Activated CD4-positive, alpha-beta T cell treated with anti-CD3 and anti-CD28 coated beads, Interleukin-2, amount 10 ng/mL, durations not matched to agents 24 days and 14 days (primary cell): ENCODE measurements at places on chromosomes 1 and 21.
A peak's percentile ranks its signal among the peaks of the same experiment; 100 is the strongest.

GRCh38 chr1:204630132-204630905 is 55.2 kb downstream of the LRRN2 start:
- no peak for DNase-seq

- no peak for DNase-seq
These were observed 4.3 kb upstream of the ERICH3 start for GRCh38 chr1:74677926-74678325.

GRCh38 chr1:188070848-188071247 is 1242.1 kb downstream of the PLA2G4A start:
- DNase-seq: no peak

- DNase-seq: peak; percentile 66
These were observed 18.5 kb upstream of the GBP3 start for GRCh38 chr1:89041119-89041641.

GRCh38 chr1:48251821-48252220 is 29.3 kb downstream of the SLC5A9 start:
- DNase-seq: no peak

DNA sequence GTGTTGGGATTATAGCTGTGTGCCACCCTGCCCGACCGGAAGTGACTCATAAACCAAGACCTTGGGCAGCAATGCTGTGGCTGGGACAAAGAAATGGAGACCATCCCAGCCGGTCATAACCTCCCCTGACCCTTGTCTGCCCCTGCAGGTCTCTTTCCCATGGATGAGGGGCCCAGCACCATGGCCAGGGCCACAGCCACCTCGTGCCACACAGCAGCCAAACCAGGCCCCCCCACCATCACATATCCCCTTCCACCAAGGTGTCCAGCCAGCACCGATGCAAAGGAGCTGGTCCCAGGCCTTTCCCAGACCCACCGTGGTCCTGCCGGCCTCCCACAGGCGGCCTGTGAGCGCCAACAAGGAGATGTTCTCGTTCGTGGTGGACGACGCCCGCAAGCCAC is 42.2 kb downstream of the FHAD1 start:
- no peak for DNase-seq

GRCh38 chr1:223307544-223307943 is 56.4 kb downstream of the SUSD4 start:
- no peak for DNase-seq

- DNase-seq: no peak
These were observed 148.1 kb downstream of the ADSS2 start for GRCh38 chr1:244303610-244303969.

- DNase-seq: no peak
These were observed 39.2 kb downstream of the ABCA4 start for GRCh38 chr1:94081566-94082344.

DNA sequence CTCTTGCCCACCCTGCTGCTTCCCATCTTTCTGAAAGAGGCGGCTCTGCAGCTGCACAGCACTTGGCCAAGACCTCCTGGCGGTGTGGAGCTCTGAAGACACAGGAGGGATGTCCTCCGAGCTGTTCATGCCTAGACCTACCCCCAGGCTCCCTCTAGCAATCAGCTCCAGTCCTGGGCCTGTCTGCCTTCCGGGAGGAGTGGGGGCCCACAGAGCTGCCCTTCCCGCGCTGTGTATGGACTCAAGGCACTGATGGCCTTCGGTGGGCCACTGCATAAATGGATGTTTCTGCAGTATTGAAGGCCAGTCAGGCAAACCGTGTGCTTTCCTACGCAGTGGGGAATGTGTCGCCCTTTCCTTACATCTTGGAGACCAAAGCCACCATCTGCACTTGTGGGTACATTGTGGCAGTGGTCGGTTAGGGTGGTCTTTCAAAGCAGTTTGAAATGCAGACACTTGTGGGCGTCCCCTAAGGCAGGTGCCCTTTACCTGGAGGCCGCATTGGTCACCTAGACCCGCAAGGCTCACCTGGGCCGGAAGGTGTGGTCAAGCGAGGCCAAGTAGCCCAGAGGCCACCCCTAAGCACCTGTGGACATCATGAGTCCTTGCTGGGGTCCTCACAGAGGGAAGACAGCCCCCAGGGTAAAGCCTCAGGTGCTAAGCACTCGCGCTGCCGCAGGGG is 912 bp upstream of the PKNOX1 start:
- peak; percentile 62 for DNase-seq

- no peak for DNase-seq
These were observed 106.4 kb downstream of the ETS2 start for GRCh38 chr21:38912102-38912629.

GRCh38 chr1:10433790-10434189 is 3.6 kb downstream of the CENPS start:
- no peak for DNase-seq

DNA sequence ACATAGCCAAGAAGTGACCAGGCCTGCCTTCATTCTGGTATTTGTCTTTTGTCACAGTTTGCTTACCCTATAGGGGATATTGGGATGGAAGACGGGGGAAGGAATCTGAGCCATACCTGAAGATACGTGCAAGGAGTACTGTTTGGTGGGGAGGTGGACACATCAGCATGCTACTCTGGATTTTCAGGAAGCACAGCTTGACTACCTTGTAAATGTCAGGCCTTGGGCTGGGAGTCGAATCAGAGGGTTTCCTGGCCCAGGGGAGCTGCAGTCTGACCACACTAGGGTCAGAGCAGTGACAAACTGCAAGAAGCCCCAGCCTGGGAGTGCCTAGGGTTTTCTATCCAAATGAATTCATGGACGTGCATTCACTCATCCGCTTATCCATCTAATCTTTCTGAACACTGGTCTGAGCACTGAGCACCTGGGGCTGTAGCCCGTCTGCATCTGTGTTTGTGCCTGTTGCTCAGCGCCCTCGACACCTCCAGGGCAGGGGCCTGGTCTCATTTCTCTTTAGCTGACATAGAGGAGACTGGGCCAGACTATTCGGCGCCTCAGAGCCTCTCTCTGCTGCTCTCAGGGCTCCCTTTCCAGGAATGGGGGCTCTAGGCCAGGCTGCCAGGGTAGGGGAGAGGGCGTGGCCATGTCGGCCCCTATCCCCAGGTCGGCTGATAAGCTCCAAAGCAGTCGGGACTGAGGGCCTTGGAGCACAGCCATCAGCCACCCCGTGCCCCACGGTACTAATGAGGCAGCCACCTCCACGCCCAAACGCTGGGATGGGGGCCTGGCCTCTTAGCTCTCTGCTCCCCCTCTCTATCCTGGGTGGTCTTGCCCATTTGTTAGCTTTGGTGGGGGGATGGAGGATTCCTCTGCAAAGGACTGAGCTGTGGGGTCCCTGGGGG is 47.0 kb upstream of the SLC2A1 start:
- DNase-seq: no peak

GRCh38 chr1:20448671-20449071 is 37.3 kb downstream of the CAMK2N1 start:
- no peak for DNase-seq

GRCh38 chr1:53763911-53764310 is 24.9 kb upstream of the GLIS1 start:
- DNase-seq: no peak

DNA sequence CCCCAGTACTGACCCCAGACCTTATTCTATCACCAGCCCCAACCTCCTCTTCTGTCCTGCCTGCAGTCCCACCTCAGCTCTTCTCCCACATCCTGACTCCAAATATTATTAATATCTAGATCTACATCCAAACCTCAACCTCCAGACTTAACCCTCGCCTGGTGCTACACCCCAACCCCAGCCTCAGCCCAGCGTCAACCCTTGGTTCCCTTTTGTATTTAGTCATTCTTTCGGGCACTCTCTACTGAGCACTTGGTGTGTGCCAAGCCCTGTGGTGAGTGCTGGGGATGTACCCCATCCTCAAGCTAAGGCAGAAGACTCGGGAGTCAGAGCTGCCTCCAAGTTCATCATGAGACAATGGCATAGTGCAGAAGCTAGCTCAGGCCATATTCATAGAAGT is 1.1 kb downstream of the SHISAL2A start:
- peak; percentile 64 for DNase-seq

GRCh38 chr1:18942340-18942739 is 14.1 kb downstream of the IFFO2 start:
- no peak for DNase-seq

DNA sequence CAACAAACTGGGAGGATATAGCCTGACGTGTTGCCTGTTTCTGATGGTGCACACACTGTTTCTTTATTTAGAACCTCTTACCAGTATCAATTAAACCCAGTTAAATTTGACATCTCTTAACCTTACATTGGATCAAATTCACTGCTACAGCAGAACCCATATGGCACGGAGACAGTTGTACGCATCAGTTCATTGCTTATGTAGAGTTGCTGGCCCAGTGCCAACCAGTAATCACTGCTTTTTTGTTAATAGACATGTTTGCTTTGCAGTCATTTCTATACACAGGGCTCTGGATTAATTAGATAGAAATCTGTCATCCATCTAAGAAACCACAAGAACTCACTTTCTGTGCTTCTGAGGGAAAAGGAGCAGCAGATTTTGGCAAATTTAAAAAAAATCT is 154.0 kb downstream of the RWDD3 start:
- DNase-seq: no peak

GRCh38 chr1:73998348-73998959 is 199.5 kb downstream of the LRRIQ3 start:
- no peak for DNase-seq

DNA sequence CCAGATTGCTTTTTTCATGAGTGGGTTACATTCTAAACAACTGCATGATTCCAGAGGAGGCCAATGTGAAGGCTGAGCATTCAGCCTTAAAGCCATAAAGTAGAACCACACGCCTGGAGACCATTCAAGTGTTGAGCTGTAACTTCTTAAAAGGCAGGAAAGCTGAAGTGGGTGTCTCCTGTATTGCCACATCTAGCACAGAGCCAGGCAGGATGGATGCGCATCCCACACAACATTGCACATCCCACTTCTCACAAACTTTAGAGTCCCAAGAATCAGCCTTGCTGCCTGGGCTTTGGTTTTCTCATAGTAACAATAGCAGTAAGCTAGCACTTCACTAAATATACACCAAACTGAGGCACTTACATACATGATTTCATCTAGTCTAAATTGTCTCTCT is 151.7 kb downstream of the DAB1 start:
- no peak for DNase-seq

DNA sequence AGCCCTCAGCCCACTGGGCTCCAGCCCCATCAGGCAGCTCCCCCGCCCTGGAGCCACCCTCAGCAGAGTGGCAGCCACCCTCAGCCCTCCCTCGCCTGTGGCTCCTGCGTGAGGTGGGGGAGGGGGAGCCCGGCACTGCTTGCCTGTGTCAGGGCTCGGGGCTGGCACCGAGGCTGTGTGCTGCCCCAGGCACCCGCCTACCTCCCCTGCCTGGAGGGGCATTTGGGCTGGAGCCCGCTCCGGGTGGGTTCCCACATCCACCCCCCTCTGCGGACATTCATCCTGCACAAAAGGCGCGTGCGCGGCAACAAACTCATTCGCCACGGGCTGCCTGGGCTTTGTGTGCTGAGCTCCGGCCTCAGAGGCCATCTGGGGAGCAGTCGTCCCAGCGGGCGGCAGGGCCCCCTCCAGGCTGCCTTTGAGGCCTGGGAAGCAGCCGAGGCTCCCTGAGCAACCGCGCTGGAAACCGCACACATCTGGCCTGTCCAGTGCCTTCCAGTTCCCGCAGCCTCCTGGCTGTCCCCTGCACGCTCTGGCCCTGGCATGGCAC is 12.6 kb upstream of the TNFRSF14 start:
- DNase-seq: peak; percentile 75

GRCh38 chr21:34302521-34302920 is 61.3 kb upstream of the KCNE2 start:
- DNase-seq: no peak

DNA sequence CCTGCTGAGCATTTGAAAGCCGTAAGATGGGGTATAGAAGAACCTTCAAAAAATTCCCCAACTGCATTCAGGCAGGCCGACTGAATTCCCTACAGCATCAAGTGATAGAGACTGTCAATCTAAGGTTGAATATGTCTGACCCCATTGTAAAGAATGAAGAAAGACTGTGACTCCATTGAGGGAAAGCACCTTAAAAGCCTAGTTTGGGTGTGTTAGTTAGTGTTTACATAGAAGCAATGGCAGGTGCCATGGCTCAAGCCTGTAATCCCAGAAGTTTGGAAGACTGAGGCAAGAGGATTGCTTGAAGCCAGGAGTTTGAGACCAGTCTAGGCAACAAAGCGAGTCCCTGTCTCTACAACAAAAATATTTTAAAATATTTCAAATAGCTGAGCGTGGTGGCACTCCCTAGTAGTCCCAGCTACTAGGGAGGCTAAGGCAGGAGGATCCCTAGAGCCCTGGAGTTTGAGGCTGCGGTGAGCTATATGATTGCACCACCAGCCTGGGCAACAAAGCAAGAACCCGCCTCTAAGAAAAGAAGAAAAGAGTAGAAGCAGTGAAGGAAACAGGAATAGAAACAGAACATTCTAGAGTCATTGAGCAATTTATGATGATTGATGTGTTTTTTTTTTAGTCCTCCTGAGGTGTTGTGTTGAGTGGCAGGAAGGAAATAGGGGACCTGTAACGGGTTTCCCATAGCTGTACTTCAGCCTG is 15.4 kb downstream of the POLR3GL start:
- peak; percentile 81 for DNase-seq

GRCh38 chr1:54275349-54275748 is 75.4 kb downstream of the MRPL37 start:
- no peak for DNase-seq

DNA sequence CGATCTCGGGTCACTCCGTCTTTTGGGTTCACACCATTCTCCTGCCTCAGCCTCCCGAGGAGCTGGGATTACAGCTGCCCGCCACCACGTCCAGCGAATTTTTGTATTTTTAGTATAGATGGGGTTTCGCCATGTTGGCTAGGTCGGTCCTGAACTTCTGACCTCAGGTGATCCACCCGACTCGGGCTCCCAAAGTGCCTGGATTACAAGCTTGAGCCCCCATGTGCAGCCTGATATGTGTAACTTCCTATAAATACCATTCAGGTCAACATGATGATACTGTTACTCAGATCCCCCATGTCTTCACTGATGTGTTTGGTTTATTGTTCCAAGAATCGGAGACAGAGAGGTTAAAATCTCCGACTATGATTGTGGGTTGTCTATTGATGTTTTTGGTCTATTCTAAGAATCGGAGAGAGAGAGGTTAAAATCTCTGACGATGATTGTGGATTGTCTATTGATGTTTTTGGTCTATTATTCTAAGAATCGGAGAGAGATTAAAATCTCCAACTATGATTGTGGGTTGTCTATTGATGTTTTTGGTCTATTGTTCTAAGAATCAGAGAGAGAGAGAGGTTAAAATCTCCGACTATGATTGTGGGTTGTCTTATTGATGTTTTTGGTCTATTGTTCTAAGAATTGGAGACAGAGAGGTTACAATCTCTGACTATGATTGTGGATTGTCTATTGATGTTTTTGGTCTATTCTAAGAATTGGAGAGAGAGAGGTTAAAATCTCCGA is 17.0 kb downstream of the C1orf159 start:
- no peak for DNase-seq

DNA sequence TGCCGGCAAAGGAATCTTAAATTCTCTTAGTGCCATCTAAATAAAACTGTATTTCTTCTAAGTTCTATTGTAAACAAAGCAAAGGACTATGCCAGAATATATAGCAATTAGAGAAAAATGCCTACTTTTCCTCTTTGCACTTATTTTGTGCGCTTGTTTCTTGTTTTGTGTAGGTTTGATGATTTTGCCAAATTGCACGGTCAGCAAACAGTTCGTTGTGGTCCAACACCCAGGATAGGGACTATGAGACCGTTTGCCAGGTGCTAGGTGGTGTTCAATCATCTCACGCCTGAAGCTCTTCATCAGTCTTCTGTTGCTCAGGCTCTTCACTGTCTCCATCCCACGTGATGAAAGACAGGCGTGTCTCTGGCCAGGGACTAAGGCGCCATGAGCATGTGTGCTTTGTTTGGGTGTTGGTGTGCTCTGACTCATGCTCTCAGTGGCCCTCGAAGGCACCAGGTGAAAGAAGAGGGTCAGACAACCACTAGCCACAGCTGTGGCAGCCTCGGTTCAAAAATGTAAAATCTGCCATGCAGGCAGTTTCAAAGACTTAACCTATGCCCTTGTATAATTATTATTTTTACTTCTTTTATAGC is 36.9 kb upstream of the KCNE1 start:
- DNase-seq: no peak
